CD4-positive, alpha-beta T cell (primary cell): ENCODE measurements at places on chromosomes 4 and X. TPM values are rescaled to one million over a fixed set of nuclear protein-coding genes. Genes with fewer than 3 reads are reported as not detected.

DNA sequence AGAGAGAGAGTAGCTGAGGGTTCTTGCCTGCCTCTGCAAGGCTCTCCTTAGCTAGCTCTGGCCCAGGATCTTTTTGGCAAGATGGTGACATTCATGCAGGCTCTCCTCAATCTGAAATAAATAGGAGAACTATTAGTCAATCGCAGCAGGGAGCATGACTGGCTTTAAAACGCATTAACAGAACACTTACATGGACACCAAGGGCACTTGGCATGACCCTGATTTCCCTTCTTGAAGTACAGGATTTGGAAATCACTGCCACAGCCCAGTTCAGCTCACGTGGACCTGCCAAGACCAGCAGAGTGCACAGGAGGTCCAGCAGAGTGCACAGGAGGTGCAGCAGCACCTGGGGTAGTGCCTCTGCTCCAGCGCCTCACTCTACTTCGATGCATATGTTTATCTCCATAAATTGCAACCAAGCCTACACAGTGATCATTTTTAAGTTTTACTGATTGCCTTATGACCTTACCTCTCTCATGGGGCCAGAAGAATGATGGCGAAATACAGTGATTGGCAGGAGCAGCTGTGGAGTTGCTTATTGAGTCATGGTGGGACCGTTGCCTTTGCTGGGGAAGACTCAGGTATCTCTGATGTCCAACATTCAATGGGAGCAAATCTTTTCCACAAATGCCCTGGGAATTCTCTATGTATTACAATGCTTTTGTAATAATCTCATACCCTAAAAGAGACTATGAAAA is 122.4 kb downstream of the SYNPO2 start:
- DNase-seq, result no peak

- DNase-seq, result no peak
Observed at GRCh38 chrX:101357166-101357795, 8.7 kb upstream of the TIMM8A start.

DNA sequence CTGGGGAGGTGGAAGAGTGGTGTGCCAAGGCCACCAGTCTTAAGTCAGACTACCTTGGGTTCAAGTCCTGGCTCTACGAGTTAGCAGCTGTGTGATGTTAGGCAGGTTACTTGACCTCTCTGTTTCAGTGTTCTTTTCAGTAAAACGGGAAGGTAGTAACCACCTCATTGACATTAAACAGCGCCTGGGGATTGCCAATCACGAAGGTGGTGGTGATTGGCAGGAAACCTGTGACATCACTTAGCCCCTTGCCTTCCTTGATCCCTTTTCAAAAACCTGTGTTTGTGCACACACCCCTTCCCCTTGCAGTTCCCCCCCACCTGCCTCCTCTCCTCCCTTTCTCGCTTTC is 7.6 kb downstream of the KLF3 start:
- no peak for DNase-seq

GRCh38 chrX:56314334-56314733 is 82.2 kb downstream of the KLF8 start:
- DNase-seq, result no peak

GRCh38 chrX:75786290-75786689 is 1.2 kb upstream of the MAGEE2 start:
- DNase-seq, result no peak

Gene GPR119
- not detected for total RNA-seq

- DNase-seq, result no peak
Observed at GRCh38 chrX:13664020-13664419, 11.1 kb downstream of the TCEANC start.

DNA sequence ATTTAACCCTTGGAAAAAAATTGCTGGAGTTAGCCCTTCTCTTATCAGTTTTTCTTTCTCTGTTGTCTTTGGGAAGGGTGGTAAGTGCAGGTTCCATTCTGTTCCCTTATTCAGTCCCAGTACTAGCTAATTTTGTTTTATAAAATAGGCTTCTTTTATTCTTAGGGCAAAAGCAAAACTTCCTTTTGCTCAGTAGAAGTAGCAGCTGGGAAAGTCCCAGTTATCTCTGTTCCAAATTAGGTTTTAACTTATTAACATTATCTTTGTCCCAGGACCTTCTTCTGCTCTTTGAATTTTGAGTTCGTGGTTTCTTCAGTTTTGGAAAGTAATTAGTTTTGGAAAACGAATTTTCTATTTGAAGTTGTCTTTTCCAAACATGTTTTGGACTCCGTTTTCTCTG is 61.1 kb downstream of the BANK1 start:
- no peak for DNase-seq

Gene SUPT20HL1
- total RNA-seq, result not detected

Gene EMD
- total RNA-seq, result 178 TPM

Gene ACOX3
- 6.1 TPM for total RNA-seq

Gene COL4A6
- total RNA-seq, result not detected

GRCh38 chr4:72513227-72513626 is 55.8 kb downstream of the ADAMTS3 start:
- DNase-seq, result no peak

Gene CNKSR2
- total RNA-seq, result 14.8 TPM

DNA sequence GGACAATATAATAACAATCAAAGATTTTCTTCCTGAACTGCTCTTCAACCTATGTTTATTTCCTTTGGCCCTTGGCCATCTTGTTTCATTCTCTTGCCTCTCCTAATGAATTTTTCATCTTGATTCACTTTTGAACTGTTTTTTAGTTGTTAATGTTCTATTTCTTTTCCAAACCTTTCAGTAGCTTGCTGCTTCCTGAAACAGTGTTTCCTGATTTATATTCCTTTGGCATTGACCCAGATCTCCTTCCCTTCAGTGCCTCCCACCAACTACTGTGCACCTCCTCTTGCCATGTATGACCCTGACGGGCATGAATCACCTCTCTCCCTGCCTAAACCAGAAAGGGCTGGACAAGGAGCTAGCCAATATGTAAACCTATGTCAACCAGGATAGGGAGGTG is 25.6 kb upstream of the SPP1 start:
- DNase-seq, result no peak

Gene RNF212
- total RNA-seq, result 5.6 TPM

DNA sequence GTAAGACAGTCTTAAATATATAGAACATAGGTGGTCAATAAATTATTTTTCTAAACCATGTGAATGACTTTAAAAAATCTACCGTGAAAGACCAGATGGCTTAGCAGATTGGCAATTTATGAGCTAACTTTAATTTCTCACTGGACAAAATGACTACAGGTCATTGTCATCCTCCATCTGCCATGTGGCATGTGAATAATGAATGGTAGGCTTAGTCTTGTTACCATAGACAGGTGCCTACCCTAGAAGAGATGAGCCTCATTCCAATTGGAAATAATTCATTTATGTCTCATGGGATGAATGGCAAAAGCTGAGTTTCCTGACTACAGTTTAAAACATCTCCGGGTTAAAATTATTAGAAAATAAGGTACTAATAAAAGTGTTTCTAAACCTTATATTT is 1043.3 kb downstream of the FAT4 start:
- DNase-seq, result no peak

- DNase-seq, result no peak
Observed at GRCh38 chrX:51158231-51158630, 174.4 kb upstream of the NUDT10 start.

DNA sequence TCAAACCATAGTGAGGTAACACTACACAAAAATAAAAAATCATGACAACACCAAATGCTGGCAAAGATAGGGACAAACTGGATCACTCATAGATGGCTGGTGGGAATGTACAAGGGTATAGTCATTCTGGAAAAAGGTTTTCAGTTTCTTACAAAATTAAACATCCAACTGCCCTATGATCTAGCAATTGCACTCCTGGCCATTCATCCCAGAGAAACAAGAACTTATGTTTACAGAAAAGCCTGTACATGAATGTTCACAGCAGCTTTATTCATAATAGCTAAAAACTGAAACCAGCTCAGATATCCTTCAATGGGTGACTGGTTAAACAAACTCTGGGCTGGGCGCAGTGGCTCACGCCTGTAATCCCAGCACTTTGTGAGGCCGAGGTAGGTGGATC is 43.3 kb downstream of the NYX start:
- DNase-seq, result no peak

Gene ERCC6L
- total RNA-seq, result not detected

GRCh38 chr4:153421941-153422340 is 44.2 kb upstream of the TMEM131L start:
- DNase-seq, result no peak

DNA sequence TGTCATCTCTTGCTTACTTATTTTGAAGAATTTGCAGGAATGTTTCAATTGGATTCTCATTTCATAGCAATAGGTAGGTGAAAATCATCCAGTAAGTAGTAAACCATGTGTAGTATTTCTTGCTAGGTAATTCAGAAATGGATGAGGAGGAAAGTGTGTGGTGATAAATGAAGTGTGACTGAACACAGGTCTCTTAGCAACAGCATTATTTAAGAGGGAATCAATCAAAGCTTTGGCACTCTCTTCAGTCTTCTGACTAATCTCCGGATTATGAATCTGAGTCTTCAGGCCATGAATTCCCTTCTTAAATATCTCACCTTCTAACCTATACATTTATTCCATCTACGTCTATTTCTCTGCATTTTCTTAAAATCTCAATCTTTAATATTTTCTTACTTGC is 55.8 kb upstream of the ARHGAP24 start:
- no peak for DNase-seq

Gene SERTM2
- not detected for total RNA-seq

DNA sequence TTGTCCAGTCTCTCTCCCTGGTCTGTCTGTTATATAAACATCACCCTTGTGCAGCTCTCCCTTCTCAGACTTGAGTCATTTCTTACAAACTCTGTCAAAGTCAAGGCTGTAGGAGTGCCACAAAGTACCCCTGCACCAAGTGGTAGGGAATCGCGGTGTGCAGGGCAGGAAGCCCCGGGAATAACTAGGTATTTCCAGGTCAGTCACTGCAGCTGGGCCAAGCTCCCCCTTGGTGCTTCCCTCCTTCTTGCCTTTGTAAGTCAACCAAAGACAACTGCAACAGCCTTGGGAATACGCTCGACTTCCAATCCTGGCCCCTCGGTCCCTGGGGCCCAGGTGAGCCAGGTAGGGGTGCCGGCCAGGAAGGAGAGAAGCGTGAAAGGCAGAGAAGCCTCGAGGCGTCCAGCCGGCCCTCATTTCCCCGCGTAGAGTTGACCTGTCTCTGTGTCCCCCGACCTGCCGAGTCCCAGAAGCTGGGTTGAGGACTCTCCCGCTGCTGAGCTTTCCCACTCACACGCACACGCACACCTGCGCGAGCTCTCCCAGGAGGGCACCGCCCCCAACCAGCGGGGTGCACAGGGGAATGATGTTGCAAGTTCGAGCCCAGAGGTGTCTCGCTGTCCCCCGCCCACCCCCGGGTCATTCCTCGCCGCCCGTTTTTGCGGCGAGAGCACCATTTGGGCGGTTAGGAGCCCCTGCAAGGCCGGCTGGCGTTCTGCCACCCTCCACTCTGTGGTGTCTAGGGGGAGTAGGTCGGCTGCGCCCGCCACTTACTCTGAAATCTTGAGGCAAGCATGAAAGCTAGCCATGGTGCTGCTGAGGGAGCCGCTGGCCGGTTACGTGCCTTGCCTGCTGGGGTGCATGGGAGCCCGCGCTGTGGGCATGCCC is 22.8 kb upstream of the KIAA1210 start:
- DNase-seq, result no peak

- no peak for DNase-seq
Observed at GRCh38 chr4:121272526-121272925, 108.3 kb downstream of the QRFPR start.
